NCI-H2107 (cell line): ENCODE measurements at places on chromosomes 12 and 14.

GRCh38 chr12:106673141-106673540 is 90.3 kb downstream of the RFX4 start:
- no peak for DNase-seq

DNA sequence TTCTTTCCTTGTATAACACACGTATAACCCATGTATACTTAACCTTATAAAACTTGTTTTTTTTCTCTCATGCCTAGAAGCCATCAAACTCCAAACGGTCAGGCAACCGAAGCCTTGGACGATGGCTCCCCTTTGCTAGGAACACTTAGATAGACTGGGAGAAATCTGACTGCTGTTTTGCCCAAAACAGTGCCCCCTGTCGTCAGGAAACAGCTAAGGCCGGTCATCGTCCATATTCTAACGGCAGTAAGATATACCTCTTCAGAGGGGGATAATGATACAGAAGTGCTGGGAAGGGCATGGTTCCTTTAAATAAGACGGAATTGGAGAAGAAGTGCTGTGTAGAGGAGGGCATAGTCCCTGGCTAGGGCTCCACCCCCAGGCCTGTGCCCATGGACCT is 130.5 kb downstream of the SLC41A2 start:
- no peak for DNase-seq

DNA sequence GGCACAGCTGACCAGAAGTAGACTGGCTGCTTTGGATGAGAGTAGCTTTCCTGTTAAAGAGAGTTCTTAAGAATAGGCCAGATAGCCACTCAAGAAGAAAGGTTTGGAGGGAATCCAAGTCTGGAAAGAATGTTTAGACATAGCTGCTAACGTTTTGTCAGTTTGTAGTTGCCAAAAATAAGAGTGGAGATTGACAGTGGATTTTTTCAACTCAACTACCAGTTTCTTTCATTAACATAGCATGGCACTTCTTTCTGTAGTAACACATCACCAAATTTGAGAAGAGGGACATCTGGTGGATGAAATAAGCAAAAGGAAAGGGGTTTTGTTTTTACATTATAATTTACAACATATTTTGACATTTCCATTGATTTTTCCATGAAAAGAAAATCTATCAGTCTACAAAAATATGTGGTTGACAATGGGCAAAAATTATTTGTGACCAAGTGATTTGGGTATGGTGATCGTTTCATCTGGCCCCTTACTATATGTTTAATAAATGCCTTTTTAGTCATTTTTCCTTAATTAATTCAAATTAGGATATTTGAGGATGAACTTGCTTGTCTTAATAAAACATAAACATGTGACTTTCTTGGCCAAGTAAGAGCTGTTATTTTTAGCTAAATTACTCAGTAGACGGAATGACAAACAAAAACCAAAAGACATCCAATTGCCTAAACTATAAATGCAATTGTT is 71.1 kb downstream of the PTPRR start:
- DNase-seq = no peak

DNA sequence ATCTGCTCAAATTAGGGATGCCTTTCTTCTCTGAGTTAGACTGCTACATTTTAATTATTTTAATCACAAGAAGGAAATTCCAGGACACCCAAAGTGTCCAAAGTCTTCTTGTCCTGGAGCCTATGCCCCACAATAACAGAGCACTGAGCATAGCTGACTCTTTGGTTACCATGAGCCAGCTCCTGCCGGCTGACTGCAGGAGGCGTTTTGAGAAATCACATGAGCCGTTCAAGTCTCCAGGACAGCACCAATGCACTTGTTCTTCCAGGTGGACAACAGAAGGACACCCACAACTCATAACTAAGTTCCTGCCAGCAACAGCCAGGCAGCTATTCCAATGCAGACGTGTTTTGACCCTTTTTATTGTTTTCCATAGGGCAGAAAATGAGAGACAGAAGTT is 46.0 kb upstream of the SRSF5 start:
- DNase-seq = no peak

GRCh38 chr14:93302688-93303581 is 29.9 kb downstream of the BTBD7 start:
- DNase-seq = no peak

- no peak for DNase-seq
Measured at GRCh38 chr14:49619730-49620129, 696 bp downstream of the RPL36AL start.

DNA sequence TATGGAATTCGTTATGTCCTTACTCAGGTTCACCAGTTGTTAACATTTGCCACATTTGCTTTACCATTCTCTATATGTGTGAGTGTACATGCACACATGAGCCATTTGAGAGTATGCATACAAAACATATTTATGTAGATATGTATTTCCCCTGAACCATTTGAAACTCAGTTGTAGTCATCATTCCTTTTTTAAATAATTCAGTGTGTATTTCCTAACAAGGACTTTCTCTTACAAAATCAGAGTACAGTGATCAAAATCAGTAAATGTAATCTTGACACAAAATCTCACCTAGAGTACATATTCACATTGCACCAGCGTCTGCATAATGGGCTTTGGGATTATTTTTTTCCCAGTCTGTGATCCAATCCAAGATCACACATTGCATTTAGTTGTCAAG is 384.9 kb downstream of the DIO2 start:
- DNase-seq = no peak

DNA sequence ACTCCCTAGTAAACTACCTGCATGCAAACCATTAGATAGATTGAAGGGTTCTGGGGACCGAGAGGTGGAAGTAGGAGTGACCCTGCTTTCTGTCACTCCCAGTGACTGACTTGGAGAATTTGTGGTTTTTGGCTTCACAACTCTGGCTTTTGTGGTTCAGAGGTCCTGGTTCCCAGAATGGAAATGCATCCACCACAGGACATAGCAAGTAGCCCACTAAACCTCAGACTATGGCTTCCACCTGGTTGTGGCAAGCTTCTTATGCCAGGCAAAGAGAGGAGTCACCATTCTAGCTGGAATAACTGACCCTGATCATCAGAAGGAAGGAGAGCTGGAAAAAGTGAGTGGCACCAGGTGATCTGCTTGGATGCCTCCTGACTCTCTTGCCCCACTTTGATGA is 162.4 kb upstream of the TMEM260 start:
- no peak for DNase-seq
